ENCODE measurements at places on chromosomes 11 and 22. TPM values are rescaled to one million over a fixed set of nuclear protein-coding genes. Genes with fewer than 3 reads are reported as not detected.

The XKR3 gene
- polyA plus RNA-seq = not detected

The WBP2NL gene
- 8.4 TPM for polyA plus RNA-seq

The LARGE1 gene
- 28.2 TPM for polyA plus RNA-seq

The OR10A3 gene
- 0.27 TPM for polyA plus RNA-seq

GRCh38 chr11:77590194-77590782 lies 535 bp downstream of the AQP11 start:
- no peak for DNase-seq

GRCh38 chr11:115764176-115764575 lies 260.0 kb upstream of the CADM1 start:
- no peak for DNase-seq

DNA sequence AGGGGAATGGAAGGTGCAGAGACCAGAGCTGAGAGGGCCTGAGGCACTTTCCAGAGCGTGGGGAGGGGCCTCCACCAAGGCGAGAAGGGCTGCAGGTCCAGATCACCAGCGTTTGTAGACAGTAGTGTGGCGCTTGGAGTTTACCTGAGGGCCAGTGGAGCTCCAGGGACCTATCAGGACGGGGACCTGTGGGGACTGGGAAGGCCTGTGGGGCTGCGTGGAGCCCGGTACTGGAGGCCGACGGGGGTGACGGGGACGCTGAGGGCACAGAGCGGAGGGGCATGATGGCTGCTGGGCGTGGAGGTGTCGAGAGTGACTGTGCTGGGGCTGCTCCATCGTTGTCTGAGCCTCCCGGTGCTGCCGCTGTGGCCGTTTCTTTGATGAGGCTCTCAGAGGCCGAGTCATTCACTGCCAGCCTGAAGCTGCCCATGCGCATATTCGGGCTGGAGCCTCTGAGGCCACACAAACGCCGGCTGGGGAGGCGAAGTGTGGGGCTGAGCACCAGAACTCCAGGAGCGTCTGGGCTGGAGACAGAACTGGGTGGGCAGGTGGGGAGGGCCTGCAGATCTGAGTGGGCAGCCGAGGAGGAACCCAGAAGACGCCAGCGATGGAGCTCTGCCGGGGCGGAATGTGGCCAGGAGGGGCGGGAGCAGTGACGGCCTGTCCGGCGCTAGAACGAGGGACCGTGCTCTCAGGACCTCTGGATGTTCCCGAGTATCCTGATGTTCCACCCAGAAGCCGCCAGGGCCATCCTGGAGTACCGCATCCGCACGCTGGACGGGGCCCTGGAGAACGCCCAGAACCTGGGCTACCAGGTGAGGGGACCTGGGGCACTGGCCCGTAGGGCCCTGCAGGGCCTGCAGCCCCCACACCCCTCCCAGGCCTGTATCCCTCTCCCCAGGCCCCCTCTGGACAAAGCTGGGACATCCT lies 2.6 kb downstream of the PGGHG start:
- no peak for DNase-seq

DNA sequence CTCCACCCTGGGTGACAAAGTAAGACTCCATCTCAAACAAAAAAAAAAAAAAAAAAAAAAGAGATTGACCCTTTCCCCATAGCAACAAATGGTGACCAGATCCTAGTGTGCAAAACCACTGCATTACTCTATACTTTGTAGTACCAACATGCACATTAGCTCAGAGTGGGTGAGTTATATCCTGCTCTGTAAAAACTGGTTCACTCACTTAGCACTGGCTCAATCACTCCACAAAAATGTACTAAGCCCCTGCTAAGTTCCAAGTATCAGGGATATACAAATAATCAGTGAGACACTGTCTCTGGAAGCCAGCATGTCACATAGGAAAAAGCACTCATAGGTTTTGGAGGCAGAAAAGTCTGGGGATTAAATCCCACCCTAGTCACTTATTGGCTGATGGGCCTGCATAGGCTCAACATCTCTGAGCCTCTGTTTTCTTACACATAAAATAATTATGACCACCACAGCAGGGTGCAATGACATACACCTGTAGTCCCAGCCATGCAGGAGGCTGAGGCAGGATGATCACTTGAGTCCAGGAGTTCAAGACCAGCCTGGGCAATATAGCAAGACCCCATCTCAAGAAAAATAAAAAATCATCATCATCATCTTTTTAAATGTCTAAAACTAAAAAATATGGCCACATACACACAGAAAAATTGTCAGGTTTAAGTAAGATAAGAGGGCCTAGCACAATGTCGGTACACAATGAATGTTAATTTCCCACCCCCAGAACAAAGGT lies 11.9 kb downstream of the FAM168A start:
- DNase-seq = no peak

DNA sequence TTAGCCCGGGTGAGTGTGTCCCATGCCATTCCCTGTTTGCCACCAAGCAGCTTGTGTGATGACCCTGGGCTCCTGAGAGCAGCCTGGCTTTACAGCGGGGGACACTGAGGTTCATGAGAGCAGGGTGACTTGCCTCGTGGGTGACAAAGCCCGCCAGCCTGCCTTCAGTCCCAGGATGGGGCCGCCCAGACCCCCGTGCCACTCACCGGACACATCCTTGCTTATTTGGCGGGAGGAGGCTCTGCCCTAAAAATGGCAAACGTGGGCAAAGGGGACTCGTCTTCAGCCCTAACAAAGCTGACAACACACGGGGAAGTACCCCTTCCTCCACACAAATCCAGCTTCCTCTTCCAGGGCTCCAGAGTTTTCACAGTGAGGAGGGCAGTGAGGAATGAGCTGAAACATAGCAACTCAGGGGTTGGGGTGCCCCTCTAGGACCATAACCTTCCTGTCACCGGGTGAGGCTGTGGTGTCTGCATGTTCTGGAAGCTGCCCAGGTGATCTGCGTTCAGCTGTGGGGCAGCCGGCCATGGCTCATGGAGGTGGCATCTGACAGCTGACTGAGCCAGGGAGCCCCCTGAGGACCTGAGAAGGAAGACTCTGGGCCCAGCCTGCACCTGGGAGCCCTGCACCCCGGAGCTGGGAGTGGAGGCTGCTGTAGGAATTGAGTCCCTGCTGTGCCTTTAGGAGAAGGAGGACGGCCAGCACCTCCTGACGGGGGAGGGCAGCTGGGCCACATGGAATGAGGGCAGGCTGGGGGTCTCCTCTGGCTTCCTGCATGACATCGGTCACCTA lies 16.7 kb downstream of the RIBC2 start:
- DNase-seq = no peak

Data from left kidney (tissue), 8 donors.